Vagina (tissue), 2 donors: ENCODE measurements at places on chromosomes 7 and 10. TPM values are rescaled to one million over a fixed set of nuclear protein-coding genes. Genes with fewer than 3 reads are reported as not detected.
A peak's percentile ranks its signal among the peaks of the same experiment; 100 is the strongest.

- H3K36me3 ChIP-seq, result no peaks in the 10 kb centered on the region
- no peak overlapping the region for H3K27ac ChIP-seq
- H3K4me3 ChIP-seq, result no peak overlapping the region
- no peaks in the 10 kb centered on the region for H3K4me1 ChIP-seq
- H3K27me3 ChIP-seq, result no peaks in the 10 kb centered on the region
Observed at GRCh38 chr7:37093257-37093656, 355.4 kb downstream of the ELMO1 start.

DNA sequence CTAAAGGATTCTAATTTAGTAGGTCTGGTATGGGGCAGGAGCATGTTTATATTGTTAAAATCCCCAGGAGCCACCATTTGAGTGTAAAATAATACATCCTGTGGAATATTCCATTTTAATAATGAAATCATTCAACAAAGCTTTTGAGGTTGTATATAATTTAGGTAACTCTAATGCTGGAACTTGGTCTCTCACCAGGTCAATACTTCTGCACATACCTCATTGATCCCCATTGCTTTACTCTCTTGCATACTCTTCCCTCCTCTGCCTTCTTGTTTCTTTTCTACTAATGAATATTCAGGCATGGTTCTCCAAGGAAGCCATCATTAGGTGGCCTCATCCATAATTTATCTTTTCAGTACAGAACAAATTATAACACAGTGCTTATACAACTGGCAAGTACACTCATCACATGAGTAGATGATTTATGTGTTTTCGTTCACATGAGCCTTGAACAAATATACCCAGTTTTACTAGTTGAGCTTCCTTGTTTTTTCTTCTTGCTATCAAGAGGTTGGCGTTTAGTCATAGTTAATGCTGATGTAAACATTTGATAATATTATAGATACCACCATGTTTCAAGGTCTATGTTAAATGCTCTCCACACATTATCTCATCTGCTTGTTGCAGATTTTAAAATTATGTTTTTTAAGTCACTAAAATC, 7.2 kb downstream of the PALS2 start:
- DNase-seq, result no peak
- H3K27ac ChIP-seq, result no peak overlapping the region
- H3K4me3 ChIP-seq, result no peak overlapping the region
- no peaks in the 10 kb centered on the region for H3K36me3 ChIP-seq
- H3K27me3 ChIP-seq, result no peaks in the 10 kb centered on the region

DNA sequence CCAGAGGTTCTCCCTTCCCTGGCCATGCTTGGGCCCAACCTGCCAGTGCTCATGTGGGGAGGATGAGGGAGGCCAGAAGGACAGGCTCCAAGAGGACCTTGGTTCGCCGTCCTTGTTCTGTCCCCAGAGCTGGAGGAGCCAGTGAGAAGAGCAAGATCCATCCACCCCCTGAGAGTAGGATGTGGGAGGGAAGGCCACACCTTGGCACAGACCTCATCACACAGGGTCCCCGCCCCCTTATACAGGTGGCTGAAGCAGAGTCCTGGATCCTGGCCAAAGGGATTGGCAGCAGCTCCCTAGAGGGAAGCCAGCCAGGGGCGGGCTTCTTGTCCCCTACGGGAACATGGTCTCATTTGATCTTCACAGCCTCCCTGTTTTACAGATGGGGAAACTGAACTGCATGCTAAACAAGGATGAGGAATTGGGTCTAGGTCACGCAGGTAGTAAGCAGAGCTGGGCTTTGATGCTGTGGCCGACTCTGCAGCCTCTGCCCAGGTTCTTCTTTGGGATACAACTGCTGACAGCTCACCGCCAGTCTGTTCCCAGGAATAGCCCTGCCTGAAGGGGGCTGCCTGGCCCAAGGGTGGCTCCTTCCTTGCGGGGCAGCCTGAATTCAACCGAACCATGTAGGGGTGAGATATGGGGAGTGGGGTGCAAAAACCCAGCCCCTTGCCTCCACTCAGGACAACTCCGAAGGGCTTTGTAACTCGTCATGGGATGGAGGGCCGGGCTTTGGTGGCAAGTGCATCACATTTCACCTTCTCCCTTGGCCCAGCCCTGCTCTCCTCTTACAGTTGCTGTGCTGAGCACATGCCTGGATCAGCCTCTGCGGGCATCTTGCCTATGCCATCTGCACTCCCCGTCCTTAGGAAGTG, 62.2 kb upstream of the KDM7A start:
- H3K36me3 ChIP-seq, result no peaks in the 10 kb centered on the region
- no peak overlapping the region for H3K4me3 ChIP-seq
- no peaks in the 10 kb centered on the region for H3K4me1 ChIP-seq

DNA sequence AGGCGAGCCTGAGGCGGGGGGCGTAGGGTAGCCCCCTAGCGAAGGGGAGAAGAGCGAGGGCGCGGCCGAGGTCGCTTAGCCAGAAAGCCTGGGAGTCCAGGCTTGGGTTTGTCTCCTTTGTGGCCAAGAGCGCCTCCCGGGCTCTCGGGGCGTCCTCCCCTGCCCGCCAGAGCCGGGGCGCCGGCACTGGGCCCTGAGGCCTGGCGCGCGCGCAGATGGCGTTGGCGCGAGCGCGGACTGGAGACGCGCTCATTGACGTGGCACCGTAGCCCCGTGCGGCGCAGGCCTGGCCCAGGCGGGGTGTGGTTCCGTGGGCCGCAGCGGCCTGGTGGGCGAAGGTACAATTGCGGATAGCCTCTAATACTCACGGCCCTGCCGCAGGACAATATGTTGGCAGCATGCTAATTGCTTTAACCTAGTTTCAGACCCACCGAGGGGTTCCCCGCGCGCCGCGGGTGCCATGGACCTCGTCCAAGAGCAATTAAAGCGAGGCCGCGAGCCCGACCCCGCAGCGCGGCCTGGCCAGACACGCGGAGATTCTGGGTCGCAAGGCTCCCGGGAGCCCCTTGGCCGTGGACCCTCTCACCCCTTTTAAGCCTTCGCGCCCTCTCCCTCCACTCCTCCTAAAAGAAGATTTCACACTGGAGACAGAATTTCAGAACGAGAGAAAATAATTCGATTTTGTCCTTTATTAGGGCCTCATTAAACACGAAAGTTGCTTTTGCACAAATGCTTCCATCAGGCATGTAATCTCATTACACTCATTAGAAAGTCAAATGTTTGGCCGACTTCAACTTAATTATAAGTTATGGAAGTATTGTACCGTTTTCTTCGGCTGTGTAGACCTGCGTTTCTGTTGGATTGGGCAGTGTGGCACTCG, 3.1 kb downstream of the PTF1A start:
- H3K4me1 ChIP-seq, result no peaks in the 10 kb centered on the region
- no peak for DNase-seq
- H3K27me3 ChIP-seq, result no peaks in the 10 kb centered on the region
- no peak overlapping the region for H3K4me3 ChIP-seq

GRCh38 chr7:945556-946255, 8.8 kb downstream of the ADAP1 start:
- H3K4me1 ChIP-seq, result peaks cover 8% of the 10 kb centered on the region
- no peaks in the 10 kb centered on the region for H3K36me3 ChIP-seq
- no peak overlapping the region for H3K4me3 ChIP-seq
- no peak for DNase-seq
- peak overlapping the region; percentile 17 for H3K27ac ChIP-seq

DNA sequence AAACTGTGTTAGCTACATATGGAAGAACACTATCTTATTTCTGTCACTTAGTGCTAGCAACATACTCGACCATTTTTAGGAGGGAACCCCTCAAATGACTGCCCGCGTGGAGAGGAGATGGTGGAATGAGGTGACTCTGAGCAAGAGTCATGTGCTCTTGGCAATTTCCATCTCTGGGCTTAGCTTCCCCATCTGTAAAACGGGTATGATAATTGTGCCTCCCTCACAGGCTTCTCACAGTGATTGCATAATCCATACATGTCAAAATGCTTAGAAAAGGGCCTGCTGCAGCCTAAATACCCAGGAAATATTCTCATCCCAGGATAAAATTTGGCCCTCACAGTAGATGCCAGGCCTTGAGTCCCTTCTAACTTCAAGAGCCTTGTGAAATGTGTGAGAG, 86.6 kb downstream of the WDFY4 start:
- no peaks in the 10 kb centered on the region for H3K27me3 ChIP-seq
- DNase-seq, result peak; percentile 61
- H3K36me3 ChIP-seq, result no peaks in the 10 kb centered on the region
- no peak overlapping the region for H3K4me3 ChIP-seq
- H3K4me1 ChIP-seq, result no peaks in the 10 kb centered on the region

CCDC6 gene
- total RNA-seq, result 47.4 TPM

SPDYE16 gene
- total RNA-seq, result not detected

GRCh38 chr10:121041906-121042305, 190.7 kb downstream of the WDR11 start:
- no peaks in the 10 kb centered on the region for H3K36me3 ChIP-seq
- no peaks in the 10 kb centered on the region for H3K4me1 ChIP-seq
- no peak overlapping the region for H3K27ac ChIP-seq
- no peak for DNase-seq
- H3K4me3 ChIP-seq, result no peak overlapping the region

OR13A1 gene
- not detected for total RNA-seq

- H3K27me3 ChIP-seq, result no peaks in the 10 kb centered on the region
- H3K36me3 ChIP-seq, result peaks cover 15% of the 10 kb centered on the region
- H3K27ac ChIP-seq, result no peak overlapping the region
Observed at GRCh38 chr7:55469271-55469681, 103.0 kb downstream of the VOPP1 start.
